Stimulated activated CD8-positive, alpha-beta memory T cell treated with anti-CD3 and anti-CD28 coated beads, Interleukin-4, amount 100 ng/mL, for 1 hour (primary cell): ENCODE measurements at places on chromosomes 7 and 10.

DNA sequence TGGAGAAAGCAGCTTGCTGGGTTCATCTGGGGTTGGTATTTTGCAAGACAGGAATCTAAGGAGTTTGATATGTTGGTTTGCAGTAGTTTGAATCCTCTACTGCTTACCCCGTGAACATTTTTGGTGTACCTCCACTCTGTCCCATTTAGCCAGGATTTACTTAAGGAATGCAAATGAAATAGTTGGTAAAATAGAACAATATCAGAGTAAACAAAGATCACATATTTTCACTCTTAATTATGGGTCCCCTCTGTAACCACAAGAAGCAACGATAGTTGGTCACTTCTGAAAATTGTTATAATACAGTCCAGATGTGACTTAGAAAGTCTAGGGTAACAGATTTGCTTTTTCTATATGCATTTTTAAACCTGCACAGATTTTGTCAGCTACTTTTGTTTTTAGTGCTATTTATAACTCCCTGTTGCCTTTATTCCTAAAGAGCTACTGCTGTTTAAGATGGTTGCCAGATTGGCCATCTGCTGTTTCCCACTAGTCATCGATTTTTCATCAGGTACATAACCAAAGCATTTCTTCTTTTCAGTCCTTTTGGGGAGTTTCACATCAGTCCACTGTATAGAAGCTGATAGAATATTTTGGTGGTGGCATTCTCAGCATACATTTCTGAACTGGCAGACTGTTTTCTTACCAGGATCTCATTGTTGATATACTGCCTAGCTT, 37.6 kb downstream of the MAPK8 start:
- no peak for DNase-seq

GRCh38 chr7:50369143-50370026, 64.9 kb downstream of the IKZF1 start:
- no peak for DNase-seq

DNA sequence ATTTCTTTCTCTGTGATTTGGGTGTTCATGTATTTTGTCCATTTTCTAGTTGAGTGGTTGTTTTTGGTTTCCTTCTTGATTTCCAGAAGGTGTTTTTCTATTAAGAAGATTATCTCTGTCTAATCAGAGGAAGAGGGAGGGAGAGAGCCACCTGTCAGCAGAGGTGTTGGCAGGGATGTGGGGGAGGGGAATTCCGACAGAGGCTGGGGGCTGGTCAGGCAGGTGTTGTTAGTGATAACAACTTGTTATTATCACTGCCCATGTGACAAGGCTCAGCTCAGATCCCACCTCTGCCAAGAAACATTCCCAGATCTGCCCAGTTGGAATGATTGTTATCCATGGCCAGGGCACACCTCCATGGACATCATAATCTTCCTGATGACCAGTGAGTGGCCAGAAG, 293.4 kb downstream of the GFRA1 start:
- no peak for DNase-seq

- DNase-seq, result no peak
Observed at GRCh38 chr7:16669581-16669980, 23.6 kb downstream of the BZW2 start.
